ENCODE measurements at places on chromosomes 11 and 22. TPM values are rescaled to one million over a fixed set of nuclear protein-coding genes. Genes with fewer than 3 reads are reported as not detected.

VSIG10L2 gene
- not detected for total RNA-seq

OR8U1 gene
- not detected for total RNA-seq

C1QTNF4 gene
- total RNA-seq = 0.16 TPM

SYNGR1 gene
- total RNA-seq = 1.5 TPM

RCN1 gene
- 273 TPM for total RNA-seq

Data from bladder microvascular endothelial cell (primary cell).